Stomach (tissue), 19 donors: ENCODE measurements at places on chromosomes 3 and 15. TPM values are rescaled to one million over a fixed set of nuclear protein-coding genes. Genes with fewer than 3 reads are reported as not detected.

The RLBP1 gene
- total RNA-seq, result not detected

The ZBTB47 gene
- total RNA-seq, result 19.6 TPM

The BNIP2 gene
- 149 TPM for total RNA-seq

DNA sequence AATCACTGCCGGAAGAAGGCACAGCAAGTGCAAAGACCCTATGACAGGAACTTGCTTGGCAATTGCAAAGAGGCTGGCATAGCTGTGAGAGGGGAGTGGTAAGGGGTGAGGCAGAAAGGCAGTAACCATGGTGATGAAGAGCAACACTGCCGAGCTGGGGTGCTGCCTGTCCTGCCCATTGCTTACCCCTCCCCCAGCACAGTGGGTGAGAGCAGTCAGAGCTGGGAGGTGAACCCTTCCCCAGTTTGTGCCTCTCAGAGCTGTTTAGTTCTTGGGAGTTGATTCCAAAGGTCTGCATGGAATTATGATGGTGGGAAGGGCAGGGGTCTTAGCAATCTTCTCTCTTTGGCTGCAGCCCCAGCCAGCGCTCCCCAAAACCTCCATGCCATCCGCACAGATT, 8.8 kb downstream of the TYRO3 start:
- peak; percentile 78 for DNase-seq

DNA sequence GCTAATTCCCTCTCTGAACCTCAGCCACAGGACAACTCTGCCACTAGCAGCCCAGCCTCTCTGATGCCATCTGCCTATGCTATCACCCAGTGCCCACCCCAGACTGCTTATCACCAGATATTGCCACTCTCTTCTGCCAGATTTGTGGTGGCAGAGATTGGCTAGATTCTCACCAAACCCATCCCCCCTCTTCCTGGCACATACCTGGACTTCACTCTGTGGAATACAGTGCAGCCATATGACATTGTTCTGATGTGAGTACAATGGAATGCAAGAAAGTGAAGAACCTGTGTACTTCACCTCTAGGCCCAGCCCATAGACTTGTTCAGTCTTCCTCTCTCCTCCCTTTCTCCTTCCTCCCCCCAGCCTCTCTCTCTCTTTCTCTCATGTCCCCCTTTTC, 46.9 kb upstream of the NTRK3 start:
- no peak for DNase-seq

GRCh38 chr15:28094732-28095521, 4.2 kb downstream of the OCA2 start:
- peak; percentile 80 for DNase-seq

GRCh38 chr15:64751464-64751863, 23.9 kb downstream of the RBPMS2 start:
- no peak for DNase-seq

DNA sequence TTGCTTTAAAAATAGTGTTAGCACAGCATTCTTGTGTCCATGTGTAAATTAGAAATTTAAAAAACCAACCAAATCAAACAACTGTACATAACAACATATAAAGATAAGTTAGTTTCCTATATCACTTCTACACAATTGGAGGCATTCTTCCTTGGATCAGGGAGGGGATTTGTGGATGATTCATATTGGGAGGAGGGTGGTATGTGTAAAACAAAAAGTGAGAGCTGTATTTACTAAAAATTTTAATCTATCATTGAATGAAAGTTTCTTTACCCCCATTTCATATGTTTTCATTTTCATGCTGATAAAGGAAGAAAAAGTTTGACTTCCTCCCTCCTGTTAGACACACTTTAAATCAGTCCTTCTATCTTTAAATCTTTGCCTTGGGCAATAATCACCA, 325.0 kb downstream of the SATB1 start:
- no peak for DNase-seq

- DNase-seq, result no peak
Observed at GRCh38 chr3:36908647-36909180, 36.1 kb downstream of the TRANK1 start.

DNA sequence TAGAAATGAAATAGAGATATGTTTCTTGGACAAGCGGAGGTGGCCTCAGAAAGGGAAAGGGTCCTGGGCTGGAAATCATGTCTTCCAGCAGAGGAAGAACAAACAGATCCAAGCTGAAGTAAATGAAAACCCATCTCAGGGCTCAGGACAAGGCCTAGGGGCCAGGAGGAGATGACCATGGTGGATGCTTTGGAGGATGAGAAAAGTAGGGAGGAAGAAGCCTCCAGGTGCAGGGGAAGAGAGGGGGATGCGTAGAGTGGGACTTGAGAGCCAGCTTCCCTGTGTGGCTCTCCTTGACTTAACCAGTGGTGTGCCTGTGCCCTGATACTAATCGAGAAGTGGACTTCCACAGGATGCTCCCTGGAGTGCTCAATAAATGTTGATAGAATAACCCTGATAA, 203.2 kb downstream of the FAM43A start:
- no peak for DNase-seq

DNA sequence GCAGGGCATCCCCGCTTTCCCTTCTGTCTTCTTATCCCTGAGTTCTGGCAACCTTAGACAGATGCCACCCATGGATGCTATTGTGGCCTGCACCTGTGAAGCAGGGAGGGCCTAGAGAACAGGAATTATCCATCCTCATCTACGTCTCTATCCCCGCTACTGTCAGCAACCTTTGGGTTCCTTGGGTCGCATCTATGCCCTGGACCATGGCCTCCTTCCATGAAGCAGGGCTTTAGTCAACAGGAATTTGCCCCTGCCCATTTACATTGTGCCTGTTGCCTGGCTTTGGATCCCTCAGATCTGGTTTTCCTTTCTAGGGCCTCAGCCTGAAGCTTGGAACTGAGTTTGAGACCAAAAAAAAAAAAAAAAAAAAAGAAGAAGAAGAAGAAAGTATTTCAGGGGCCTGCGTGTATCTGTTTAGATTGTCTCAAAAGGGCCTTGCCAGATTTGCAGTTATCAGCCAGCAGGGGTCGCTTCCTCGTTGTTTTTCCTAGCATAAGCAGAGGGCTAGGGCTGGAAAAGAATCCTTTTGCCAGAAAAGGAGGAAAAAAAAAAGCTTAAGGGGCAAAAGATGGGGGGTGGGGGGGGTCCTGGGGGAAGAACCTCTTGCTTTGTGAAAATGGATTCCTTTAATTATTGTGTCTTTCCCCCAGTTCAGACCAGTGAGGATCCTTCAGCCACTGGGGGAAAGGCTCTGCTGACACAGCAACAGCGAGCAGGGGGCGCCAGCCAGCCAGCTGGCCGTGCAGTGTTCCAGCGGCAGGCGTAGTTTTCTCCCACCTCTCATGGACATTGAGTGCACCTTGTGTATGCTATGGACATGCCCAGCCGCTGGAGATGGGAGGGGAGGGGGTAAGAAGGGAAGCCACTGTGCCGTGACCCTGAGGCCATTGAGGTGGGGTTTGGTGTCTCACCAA, 65.7 kb upstream of the ALDH1L1 start:
- DNase-seq, result peak; percentile 83
